Smooth muscle cell of the brain vasculature (primary cell): ENCODE measurements at places on chromosomes 5 and 9.

GRCh38 chr9:133735931-133736330 lies 2.2 kb downstream of the SARDH start:
- no peak for DNase-seq

DNA sequence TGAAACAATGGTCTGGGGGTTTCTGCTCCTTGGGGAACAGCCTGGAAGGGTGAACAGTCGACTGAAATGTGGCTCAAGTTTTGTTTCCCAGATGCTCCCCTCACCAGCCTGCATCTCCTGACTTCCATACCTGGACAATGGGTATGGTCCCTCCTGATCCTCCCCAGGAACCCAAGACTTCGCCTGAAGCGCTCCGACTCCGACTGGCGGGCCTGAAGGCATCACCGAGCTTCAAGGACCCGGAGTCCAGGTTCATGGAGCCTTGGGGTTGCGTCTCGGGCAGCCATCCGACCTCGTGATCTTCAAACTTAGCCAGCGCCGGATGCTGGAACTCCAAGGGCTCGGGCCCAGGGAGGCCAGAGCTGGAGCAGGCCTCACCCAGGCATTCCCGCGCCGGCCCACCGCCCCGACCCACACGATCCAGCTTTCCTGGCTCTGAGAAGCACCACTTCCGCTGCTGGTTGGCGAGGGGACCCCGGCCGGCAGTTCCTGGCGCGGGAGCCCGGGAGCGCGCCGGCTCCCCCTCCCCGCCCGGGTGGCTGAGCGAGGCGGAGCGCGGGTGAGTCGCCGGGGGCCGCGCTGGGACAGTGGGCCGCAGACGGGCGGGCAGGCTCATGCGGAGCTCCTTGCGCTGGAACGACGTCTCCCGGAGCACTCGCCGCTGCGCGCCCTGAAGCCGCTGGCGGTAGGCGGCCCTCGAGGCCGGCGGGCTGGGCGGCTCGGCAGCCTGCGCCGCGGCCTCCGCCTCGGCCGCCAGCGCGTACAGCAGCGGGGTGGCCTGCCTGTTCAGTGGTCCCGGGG lies 5.2 kb downstream of the SHROOM1 start:
- DNase-seq = no peak

DNA sequence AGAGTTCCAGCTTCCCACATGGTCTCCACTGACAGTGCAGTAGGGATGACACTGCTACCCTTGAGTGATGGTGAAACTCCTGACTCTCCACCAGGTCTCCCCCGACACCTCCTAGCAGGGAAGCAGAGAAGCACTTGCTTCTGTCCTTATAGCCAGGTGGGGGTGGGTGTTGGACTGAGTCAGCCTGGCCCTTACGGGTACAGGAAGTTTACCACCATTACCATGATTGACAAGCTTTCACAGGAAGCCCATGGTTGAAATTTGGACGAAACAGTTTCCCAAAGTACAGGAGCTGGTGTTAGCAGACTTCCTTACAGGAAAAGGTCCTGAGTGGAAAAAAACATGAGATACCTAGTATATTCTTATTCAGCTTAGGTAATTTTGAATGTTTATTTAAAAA lies 3.1 kb upstream of the FBXL7 start:
- DNase-seq = no peak

- no peak for DNase-seq
These were observed 3.3 kb downstream of the OTULINL start for GRCh38 chr5:14584848-14585247.

DNA sequence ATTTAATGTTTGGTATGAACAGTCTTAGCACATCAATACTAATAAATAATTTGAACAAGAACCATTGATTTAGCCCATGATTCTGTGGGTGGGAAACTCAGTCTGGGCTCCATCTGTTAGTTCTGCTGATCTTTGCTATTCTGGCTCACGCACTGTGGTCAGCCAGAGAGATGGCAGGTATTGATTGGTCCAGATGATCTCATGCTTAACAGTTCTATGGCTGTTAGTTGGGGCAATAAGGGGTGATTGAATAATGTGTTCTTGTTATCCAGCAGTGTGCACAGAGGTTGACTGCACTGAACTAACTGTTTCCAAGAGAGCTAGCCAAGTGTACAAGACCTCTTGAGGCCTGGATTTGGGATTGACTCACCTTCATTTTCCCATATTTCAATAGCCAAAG lies 824.3 kb downstream of the SEMA5A start:
- DNase-seq = no peak

GRCh38 chr5:149583394-149583793 lies 2.1 kb downstream of the ARHGEF37 start:
- DNase-seq = no peak

GRCh38 chr5:169980418-169981053 lies at the start of gene INSYN2B:
Gene INSYN2B, minus strand, starts transcription at chr5:169980495. Its CDS starts 96,597 bp downstream, at chr5:169883898.
- peak; percentile 89 for DNase-seq

DNA sequence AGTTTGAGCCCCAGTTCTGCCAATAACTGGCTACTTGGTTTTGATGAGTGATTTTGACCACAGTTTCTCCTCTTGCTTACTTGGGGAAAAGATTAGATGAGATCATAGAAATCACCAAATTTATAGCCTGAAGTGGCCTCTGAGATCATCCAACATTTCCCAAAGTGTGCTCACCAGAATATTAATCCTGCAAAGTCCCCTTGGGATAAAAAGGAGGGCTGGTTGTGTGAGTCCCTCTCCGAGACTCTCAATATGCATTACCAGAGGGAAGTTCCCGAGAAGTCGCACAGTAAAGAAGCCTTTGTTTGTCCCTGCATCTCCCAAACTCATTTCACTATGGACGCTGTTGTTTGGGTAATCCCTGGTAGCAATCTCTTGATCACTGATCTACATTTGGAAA lies 88.4 kb upstream of the ADRA1B start:
- DNase-seq = no peak

DNA sequence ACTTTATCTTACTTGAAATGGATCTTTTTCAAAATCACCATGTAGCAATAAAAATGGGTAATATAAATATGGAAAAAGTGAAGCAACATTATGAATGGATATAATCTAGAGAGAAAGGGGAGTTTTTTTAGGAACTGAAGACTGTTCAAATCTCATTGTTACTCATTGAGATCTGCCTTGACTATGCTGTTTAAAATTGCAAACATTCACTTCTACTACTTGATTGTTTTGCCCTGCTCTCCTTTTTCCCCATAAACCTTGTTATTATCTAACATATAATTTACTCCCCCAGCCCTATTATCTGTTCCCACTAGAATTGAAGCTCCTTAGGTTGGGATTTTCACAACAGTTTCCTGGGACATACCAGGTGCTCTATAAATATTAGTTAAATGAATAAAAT lies 22.0 kb downstream of the PAM start:
- DNase-seq = no peak

- no peak for DNase-seq
These were observed 153.9 kb downstream of the ELAVL2 start for GRCh38 chr9:23672151-23672550.

- no peak for DNase-seq
These were observed 1.8 kb downstream of the CCL28 start for GRCh38 chr5:43410414-43410813.

DNA sequence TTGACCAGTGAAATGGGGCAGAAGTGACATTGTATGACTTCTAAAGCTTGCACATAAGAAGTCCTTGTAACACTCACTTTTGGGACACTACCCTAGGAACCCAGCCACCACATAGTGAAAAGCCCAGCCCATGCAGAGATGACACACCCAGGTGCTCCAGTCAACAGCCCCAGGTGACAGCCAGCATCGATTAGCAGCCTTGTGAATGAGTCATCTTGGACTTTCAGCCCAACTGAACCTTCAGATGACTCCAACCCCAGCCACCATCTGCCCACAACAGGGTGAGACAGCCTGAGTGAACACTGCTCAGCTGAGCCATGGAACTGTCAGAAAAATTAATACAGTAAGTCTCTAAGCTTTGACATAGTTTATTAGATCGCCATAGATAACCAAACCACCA lies 458.6 kb downstream of the ZSWIM6 start:
- DNase-seq = no peak

DNA sequence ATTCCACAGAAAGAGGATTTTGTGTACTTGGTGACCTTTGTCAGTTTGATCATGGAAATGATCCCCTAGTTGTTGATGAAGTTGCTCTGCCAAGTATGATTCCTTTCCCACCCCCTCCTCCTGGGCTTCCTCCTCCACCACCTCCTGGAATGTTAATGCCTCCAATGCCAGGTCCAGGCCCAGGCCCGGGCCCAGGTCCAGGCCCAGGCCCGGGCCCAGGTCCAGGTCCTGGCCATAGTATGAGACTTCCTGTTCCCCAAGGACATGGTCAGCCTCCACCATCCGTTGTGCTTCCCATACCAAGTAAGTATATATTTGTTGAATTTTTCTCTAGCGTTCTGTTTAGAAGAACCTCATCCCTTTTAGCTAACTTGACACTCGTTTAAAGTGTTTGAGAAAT lies 30.0 kb downstream of the RBM27 start:
- DNase-seq = no peak

DNA sequence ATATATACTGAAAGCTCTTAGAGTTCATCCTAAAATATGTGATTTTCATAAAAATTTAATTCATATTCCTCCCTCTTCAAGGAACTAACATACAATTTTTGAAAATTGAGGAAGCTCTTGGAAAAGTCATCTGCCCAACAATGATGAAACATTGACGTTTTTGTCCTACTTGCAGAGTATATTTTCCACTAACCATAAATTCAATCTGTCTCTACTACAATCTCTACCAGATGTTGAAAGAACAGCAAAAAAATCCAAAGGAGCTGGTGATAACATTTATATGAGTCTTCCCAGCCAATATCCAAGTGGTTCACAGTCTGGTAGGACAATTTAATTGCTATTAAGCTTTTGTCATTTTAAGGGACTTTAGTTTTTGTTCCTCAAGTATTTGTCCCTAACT lies 81.1 kb upstream of the NR3C1 start:
- no peak for DNase-seq

GRCh38 chr9:8706998-8707397 lies 907.4 kb upstream of the DMAC1 start:
- no peak for DNase-seq

DNA sequence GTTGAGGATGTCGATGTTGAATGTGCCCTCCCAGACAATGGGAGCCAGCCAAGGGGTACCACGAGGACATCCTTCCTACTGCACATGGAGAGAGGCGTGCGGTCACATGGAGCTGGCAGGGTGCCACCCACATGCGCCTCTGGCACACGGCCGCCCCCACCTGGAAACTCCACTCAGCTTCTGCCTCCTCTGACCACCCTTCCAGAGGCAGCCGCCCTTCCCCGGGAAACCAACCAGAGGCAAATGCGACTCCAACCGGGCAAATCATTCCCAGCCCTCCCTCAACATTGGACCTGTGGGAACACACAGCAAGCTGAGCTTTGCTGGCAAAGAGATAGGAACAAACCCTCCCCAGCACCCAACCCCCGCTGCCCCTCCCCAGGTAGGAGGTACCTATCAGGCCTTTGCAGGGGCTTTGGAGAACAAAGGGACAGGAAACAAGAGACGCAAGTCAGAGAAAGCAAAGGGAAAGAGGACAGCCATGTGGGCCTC lies 17.5 kb downstream of the ABO start:
- no peak for DNase-seq

GRCh38 chr9:84799251-84799650 lies 129.7 kb downstream of the NTRK2 start:
- DNase-seq = no peak

DNA sequence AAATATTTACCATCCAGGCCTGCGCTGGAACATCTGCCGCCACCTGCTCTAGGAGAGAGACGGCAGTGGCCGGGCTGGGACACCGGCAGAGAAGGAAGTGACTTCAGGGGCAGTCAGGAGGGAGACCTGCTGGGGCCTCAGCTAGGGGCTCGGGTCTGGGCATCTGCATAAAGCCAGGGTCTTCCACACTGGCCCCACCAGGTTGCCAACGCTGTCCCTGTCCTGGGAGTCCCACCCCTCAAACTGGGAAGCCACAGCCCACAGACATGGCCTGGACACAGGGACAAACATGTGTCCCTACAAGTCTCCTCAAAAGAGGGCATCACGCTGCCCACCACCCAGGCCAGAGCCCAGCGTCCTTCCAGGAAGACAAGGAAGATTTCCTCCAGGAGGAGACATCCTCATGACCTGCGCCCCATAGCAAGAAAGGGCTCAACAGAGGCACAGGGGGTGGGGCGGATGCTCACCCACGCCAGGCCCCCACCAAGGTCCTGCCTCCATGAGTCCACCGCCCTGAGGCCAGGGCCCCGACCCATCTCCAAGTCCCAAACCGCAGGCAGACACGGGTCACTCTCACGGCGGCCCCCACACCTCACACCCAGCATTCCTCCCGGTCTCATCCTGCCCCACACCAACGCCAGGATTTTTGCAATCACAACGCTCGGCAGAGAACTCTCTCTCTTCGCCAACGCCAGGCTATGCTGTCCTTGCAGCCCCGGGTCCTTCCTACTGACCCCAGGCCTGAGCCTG lies 9.0 kb downstream of the VAV2 start:
- no peak for DNase-seq

GRCh38 chr5:15282611-15283010 lies 217.4 kb upstream of the FBXL7 start:
- DNase-seq = no peak

GRCh38 chr9:37913480-37914153 lies 9.7 kb upstream of the SLC25A51 start:
- peak; percentile 60 for DNase-seq

GRCh38 chr9:24391095-24391494 lies 154.6 kb downstream of the IZUMO3 start:
- no peak for DNase-seq

DNA sequence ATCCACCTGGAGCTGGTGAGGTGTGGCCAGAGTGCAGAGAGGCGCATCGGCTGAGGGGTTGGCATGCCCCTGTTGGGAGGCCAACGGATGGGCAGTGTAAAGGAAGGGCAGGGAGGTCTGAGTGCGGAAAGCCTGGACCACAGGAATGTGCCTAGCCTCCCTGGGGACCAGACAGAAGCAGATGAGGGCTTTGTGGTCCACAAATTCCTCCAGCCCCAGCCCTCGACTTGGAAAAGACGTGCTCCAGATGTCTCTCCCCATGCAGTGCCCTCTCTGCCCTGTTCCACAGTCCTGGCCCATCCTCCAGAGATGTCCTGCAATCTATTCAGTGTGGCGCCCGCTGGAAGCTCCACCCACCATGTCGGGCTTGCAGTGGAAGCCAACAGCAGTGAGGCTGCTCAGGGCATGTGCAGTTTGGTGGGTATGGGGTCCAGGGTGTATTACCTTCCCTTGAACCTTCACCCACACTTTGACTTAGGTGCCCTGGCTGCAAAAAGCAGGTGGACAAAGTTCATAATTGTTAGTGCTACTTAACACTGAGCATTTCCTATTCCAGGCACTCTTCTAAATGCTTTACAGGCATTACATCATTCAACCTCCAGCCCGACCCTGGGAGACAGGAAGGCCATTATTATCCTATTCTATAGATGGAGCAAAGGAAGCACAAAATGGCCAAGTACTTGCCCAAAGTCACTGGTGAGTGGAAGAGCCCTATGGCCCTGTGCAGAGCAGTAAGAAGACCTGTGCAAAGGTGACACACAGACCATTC lies 120.2 kb upstream of the SLC25A48 start:
- no peak for DNase-seq

DNA sequence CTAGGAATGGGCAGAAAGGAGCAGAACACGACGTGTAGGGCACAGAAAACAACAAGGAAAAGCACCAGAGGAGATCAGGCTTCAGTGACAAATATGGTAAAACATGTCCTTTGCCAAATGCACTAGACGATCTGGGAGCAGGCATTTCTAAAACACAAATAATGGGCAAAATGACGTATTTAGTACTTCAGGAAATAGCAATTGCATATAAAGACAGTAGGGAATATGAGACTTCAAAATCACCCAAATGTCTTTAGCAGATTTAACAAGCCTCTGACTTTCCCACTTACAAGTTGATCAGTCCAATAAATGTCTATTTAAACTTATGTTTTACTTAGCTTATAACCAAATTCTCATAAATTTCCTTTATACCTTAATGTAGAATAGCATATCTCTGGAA lies 969.6 kb upstream of the C9orf72 start:
- DNase-seq = no peak
